T-cell (primary cell): ENCODE measurements at places on chromosomes 13 and 19. TPM values are rescaled to one million over a fixed set of nuclear protein-coding genes. Genes with fewer than 3 reads are reported as not detected.

DNA sequence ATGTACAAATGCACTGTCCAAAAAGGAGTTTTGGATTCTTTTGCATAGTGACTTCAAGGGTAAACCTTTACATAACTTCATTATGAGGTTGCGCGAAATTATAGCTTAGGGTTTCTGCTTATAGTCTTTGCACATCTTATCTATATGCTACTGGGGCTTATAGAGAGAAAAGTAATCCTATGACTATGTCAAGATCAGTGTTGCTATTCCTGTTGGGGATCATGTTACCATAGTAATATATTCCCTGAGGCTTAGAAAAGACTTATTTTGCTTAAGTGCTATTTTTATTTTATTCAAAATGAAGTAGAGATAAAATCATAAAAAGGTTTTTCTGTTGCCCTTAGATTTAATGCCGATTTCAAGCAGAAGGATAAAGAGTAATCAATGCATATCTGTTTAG is 14.7 kb upstream of the POSTN start:
- DNase-seq: no peak

- DNase-seq: no peak
Observed at GRCh38 chr13:110492679-110493593, 68.6 kb downstream of the RAB20 start.

GRCh38 chr13:46662690-46663089 is 109.7 kb downstream of the LRCH1 start:
- no peak for DNase-seq

DNA sequence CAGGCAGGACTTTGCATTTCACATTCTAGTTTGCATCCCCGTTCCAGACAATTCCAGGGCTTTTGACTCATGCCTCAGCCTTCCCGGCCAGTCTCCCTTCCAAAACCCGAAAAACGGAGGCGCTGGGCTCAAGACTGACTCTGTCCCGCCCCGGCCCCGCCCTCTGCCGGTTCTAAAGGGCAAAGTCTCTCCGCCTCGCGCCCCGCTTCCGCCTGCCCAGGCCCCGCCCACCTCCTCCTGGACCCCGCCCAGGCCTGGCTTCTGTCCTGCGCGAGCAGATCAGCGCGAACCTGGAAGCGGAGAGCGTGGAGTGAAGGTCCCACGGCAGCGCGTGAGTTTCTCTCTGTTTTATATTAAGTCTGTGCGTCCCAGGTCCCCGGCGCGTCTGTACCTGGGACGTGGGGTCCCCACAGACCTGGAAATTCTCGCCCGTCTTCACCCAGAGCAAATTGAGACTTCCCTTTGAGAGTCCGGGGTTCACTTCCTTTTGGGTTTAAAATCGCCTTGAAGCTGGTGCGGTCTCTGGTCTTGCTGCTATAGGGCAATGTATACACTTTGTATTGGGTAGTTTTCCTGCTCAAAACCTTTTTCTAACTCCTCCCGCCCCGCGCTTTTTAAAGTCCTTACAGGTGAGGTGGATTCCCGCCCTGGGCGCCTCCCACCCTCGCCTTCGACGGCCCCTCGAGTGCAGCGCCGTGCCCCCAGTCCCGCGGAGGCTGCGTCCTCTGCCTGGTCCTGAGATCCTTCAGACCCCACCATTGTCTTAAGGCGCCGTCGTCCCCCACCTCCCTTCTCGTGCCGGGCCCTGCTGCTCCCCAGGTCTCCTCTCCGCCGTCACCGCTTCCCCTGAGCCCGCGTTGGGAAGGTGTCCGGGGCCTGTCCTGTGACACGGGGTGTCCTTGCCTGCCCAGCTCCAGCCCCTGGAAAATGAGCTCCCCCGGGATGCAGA is 31.2 kb downstream of the ZNF701 start:
- peak; percentile 91 for DNase-seq

- no peak for DNase-seq
Observed at GRCh38 chr13:34657716-34658115, 284.4 kb upstream of the NBEA start.

- DNase-seq: no peak
Observed at GRCh38 chr19:8045872-8046568, 6.5 kb upstream of the CCL25 start.

DNA sequence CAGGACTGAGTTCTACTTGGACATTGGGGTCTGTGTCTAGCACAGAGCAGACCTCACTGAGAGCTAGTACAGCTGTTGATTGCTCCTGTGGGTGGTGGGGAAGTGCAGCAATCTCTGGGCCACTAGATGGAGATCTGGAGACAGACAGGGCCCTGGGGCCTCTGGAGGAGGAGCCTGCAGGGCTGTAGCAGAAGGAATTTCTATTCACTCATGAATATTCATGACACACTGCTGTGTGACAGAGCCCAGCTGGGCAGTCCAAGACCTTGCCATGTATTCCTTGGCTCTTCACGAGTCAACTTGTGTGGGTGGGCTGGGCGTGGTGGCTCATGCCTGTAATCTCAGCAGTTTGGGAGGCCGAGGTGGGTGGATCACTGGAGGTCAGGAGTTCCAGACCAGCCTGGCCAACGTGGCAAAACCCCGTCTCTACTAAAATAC is 37.5 kb downstream of the SUGP2 start:
- DNase-seq: no peak

GRCh38 chr19:18446811-18447359 is 9.0 kb upstream of the ISYNA1 start:
- DNase-seq: no peak

GRCh38 chr13:108226184-108226583 is 8.0 kb downstream of the ABHD13 start:
- DNase-seq: no peak

DNA sequence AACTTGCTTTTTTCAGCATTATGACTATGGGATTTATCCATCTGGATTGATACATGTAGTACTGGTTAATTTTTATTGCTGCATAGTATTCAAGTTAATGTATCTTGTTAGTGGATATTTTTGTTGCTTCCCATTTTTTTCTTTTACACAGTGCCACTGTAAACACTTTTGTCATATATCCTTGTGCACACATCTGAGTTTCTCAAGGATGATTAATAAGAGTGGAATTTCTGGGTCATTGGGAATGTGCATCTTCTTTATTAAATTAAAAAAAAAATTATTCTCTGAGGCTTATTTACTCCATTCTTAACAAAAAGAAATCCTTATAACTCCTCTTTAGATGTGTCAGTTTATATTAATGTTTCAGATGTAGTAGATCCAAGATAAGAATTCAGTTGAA is 27.3 kb downstream of the B3GLCT start:
- DNase-seq: no peak

DNA sequence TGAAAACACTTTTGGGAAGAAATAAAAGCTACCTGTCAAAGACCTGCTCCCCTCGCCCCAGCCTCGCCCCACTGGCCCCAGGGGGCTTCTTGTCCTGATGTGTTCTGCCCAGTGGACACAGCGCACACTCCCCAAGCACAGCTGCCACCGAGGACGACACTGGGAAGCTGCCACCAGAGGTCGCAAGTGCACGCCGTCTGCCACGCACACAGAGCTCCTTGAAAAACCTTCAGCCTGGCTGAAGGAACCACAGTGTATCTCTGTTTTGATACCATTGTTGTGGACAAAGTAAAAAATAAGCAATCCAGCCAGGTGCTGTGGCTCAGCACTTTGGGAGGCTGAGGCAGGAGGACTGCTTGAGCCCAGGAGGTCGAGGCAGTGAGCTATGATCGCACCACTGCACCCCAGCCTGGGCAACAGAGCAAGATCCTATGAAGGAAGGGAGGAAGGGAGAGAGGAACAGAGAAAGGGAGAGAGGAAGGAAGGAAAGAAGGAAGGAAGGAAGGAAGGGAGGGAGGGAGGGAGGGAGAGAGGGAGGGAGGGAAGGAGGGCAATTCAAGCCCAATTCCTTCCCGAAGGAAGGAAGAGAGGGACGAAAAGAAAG is 57.3 kb downstream of the CEBPG start:
- DNase-seq: peak; percentile 69

DNA sequence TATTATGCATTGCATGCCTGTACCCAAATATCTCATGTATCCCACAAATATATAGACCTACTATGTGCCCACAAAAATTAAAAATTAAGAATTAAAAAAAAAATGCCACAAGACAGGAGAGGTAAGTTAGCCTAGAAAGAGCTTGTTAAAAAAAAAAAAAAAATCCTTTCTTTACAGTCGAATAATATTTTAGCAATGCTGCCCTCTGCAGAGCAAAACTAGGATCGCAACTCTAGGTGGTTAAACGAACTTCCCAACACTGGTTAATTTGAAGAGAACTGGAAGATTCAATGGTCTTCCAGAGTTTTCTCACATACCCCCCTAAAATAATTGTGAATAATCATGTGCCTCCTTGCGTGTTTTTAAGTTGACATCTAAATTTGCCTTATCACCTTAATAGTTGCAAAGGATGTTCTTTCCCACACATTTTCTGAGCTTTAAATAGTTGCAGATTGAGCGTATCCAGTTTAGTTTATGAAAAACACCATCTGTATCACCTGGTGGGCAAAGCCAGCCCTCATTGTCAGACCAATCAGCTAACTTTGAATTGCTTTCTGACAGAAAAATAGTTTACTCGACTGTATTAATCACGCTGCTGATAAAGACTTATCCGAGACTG is 47.4 kb upstream of the RCBTB2 start:
- peak; percentile 69 for DNase-seq

DNA sequence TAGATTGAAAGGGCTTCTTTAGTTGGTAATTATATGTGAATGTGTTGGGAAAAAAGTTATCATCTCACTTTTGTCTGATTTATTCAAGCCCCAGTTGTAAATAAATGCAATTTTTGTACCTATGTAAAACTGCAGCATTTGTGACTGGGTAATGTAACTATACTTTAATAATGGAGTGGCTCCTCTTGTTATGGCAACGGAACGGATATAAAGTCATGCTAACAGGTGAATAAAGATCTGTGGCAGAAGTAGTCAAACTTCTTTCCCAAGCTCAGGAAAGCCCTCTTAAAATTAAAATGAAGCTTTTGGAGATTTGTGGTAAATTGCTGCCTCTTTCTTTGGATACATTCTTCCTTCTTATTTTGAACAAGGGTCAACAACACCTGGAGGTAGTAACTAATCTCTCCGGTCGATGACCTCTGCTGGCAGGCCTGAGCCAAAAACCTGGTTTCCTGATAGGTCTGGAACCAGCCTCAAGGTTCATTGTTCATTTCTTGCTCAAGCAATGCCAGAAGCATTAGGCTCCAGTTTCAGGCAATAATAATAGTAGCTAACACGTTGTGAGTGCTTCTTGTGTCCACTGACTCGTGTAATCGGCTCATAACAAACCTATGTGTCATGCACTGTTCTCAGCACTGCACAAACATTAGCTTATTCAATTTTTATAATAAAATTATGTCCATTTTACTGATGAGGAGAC is 313.4 kb upstream of the DACH1 start:
- DNase-seq: no peak

- DNase-seq: no peak
Observed at GRCh38 chr19:47026156-47026555, 6.5 kb downstream of the NPAS1 start.

GRCh38 chr13:95722241-95722640 is 45.3 kb downstream of the DNAJC3 start:
- DNase-seq: no peak

Gene ZNF599
- total RNA-seq: 9.5 TPM

Gene LILRB2
- total RNA-seq: not detected

Gene LMTK3
- total RNA-seq: 19.3 TPM

Gene IQCN
- total RNA-seq: 5.3 TPM

Gene ATP1A3
- 6.3 TPM for total RNA-seq

Gene ALOX5AP
- total RNA-seq: 50.8 TPM
